AG10803 (cell line): ENCODE measurements at places on chromosomes 5 and 9.

DNA sequence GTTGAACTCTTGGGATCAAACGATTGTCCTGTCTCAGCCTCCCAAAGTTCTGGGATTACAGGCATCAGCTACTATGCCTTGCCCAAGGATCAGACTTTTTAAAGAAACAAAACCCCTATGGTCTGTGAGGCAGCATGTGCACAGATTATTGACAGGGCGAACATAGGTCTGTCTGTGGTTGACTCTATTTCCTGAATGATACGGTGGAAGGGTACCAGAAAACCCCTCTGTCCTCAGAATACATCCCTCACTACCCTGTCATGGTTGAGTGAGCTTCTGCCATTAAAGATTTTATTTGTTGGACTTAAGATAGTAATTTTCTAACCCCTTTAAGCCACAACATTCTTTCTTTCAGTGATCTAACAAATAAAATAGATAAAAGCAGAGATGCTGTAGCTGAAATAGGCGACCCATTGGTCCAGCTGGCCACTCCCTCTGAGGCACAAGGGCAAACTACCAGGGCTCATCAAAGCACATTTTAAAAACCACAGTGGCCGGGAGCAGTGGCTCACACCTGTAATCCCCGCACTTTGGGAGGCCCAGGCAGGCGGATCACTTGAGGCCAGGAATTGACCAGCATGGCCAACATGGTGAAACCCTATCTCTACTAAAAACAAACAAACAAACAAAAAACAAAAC, 84.9 kb upstream of the ANKRD55 start:
- DNase-seq = no peak

GRCh38 chr9:89527084-89527483, 29.2 kb upstream of the SEMA4D start:
- DNase-seq = no peak

GRCh38 chr5:56637321-56637920, 177.9 kb upstream of the MAP3K1 start:
- DNase-seq = no peak

GRCh38 chr9:136308702-136309053, 4.8 kb upstream of the CCDC187 start:
- no peak for DNase-seq

GRCh38 chr9:5481322-5482040, 28.9 kb upstream of the PDCD1LG2 start:
- no peak for DNase-seq

GRCh38 chr9:107112707-107113243, 170.3 kb upstream of the RAD23B start:
- no peak for DNase-seq

DNA sequence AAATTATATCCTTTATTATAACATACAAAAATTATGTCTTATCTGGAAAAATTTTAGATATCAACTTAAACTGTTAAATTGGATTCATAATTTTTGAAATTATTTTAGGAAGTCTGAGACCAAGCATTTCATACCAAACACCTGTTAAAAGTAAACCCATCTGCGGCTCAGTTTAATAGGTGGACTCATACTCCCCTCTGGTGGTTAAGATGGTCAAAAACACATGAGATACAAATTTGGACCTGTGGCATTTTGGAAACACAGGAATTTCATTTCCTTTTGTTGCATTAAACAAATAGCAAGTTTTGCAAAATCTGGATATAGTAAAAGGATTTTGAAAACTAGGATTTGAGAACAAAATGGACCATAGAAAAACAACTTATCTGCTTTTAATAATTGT, 53.7 kb downstream of the RGMB start:
- DNase-seq = peak; percentile 59

DNA sequence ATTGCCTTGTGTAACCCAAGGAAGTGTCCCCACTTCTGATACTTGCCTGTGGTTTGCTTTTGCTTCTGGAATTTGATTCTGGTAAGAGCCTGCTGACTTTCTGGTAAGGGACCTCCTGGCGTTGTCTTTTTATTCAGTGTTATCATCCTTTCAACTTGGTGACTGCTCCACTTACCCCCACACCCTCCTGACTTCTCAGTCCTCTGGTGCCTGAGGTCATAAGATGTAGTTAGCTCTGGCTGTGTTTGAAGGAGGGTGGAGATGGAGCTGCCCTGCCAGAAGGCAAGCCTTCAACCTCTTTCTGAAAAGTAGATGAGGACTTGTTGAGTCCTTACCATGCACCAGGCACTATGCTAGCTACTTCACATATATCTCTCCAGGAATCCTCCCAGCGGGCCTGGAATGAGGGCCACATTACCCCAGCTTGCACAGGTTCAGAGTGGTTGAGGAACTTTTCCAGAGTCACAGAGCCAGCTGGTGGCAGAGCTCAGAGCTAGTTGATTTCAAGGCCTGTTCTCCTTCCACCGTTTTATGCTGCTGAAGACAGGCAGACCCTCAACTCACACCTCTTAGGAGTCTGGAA, 45.2 kb upstream of the PITX1 start:
- no peak for DNase-seq

GRCh38 chr5:149133795-149134777, 7.2 kb upstream of the ABLIM3 start:
- DNase-seq = peak; percentile 78

- no peak for DNase-seq
These were observed 10.4 kb downstream of the GPSM1 start for GRCh38 chr9:136337416-136338395.

GRCh38 chr9:111276431-111277128, 53.4 kb downstream of the OR2K2 start:
- no peak for DNase-seq

- DNase-seq = no peak
These were observed 179.2 kb downstream of the HSPA4 start for GRCh38 chr5:133230823-133231578.

GRCh38 chr5:59992206-59992605, 98.7 kb upstream of the PDE4D start:
- DNase-seq = no peak

- no peak for DNase-seq
These were observed 445.4 kb downstream of the ZNF608 start for GRCh38 chr5:124300815-124301621.

- peak; percentile 53 for DNase-seq
These were observed 34.9 kb downstream of the CFAP90 start for GRCh38 chr5:7815892-7816534.

DNA sequence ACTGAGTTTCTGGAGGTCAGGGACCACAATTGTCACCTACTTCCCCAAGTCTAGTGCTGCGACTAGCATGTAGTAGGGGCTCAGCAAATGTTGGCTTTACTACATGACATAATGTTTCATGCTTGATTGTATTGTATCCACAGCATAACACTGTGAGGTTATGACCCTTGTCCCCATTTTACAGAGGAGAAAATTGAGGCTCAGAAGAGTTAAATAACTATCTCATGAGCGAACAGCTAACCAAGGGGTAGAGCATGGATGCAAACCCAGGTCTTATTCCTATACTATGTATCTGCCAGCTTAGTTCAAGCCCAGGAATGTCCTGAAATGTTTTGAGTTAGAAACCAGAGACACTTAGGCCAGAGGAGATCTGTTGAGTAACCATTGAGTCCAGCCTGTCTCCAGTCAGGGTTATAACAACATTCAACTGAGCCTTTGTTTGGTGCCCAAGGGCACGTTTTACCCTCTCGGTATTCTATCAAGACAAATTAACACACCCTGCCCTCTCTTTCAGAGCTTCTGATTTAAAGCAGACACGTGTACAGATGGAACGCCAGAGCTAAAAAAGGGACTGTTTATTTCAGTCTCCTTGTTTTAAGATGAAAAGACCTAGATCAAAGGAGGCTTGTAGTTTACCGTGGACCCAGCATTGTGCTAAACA, 16.5 kb downstream of the ANGPTL2 start:
- no peak for DNase-seq

GRCh38 chr9:136621019-136621733, 41.5 kb upstream of the EGFL7 start:
- DNase-seq = no peak

- DNase-seq = no peak
These were observed 32.1 kb upstream of the ALDOB start for GRCh38 chr9:101467690-101468089.

DNA sequence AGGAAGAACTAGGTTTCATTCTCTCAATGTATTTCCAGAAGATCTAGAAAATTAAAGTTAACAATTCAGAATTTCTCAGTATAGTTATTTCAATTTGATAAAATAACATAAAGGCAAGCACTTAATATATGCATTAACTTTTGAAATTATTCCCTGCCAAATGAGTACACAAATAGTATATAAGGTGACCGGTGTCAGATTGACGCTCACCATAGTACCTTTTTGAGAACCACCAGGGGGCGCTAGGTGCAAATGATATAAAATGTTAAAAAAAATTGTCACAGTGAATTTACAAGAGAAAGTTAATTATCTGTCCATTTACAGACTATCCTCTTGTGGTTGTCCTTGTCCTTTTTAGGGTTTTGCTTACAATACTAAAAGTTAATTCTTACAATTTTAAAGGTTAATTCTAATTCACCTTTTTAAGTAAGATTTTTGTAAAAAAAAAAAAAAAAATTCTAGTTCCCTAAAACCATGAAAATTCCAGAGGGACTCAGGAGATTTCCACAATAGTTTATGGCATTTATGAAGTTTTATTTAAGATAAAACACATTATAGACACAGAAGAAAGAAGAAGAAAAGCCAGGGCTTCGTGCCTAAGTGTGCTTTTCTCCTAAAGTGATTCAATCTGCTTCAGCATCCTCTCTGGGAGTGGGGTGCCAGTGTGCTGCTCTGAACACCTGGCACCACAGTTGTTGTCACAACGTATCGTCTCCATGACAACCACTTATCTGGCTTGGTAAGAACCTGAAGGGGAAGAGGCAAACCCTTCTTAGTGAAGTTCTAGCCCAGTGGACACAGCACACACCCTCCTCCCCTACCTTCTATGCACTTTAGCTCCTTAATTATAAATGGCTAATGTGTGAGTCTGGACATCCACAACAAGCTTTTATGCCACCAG, 1.7 kb downstream of the ADAMTS16 start:
- peak; percentile 59 for DNase-seq

DNA sequence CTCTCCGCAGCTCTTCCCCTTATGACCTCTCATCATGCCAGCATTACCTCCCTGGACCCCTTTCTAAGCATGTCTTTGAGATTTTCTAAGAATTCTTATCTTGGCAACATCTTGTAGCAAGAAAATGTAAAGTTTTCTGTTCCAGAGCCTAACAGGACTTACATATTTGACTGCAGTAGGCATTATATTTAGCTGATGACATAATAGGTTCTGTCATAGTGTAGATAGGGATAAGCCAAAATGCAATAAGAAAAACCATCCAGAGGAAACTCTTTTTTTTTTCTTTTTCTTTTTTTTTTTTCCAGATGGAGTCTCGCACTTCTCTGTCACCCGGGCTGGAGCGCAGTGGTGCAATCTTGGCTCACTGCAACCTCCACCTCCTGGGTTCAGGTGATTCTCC, 20.7 kb upstream of the IL13 start:
- DNase-seq = no peak

GRCh38 chr5:27396998-27397397, 358.6 kb upstream of the CDH9 start:
- DNase-seq = no peak
